ENCODE measurements at places on chromosomes 5 and 9.
A peak's percentile ranks its signal among the peaks of the same experiment; 100 is the strongest.

DNA sequence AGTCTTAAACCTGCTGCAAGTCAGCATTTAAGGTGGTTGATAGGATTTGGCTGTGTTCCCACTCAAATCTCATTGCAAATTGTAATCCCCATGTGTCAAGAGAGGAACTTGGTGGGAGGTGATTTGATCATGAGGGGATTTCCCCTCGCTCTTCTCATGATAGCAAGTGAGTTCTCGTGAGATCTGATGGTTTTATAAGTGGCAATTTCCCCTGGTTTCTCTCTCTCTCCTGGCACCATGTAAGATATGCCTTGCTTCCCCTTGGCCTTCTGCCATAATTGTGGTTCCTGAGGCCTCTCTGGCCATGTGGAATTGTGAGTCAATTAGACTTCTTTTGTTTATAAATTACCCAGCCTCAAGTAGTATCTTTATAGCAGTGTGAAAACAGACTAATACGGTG is 84.3 kb upstream of the SMC2 start:
- DNase-seq: no peak

- DNase-seq: peak; percentile 77
Observed at GRCh38 chr9:98034593-98035546, 21.7 kb upstream of the NANS start.

DNA sequence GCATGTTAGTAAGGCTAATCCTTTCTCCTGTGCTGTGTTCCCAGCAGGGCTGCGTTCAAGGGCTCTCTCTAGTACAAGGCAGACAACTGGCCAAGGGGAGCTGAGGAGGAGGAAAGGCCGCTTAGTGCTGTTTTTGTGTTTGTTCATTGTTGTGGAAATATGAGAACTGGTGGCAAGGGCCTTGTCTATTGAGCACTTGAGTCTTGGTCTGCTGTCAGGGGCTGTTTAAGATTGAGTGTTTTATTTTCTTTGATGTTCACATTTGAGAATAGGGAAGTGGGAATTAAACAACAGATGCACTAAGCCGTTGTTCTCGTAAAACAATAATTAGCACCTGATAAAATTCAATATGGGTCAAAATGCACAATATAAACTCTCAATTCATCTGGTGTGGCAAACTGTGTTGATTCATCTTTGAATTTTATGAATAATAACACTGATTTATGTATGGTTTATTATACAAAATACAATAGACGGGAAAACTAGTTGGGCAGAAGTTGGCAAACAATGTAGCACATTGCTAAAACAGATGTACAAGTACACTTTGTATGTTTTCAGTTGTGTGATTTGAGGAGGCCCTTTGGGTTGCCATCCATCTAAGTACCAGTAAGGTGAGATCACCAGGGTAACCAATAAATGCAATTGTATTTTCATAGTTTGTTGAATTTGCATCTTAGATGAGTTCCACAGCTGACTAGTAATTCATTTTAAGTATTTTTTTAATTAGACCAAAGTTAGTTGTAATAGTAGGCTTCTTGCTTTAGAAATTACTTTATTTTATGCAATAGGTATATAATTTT is 97.6 kb upstream of the GRHPR start:
- DNase-seq: no peak

GRCh38 chr9:76703270-76703669 is 61.0 kb upstream of the PCA3 start:
- DNase-seq: no peak

DNA sequence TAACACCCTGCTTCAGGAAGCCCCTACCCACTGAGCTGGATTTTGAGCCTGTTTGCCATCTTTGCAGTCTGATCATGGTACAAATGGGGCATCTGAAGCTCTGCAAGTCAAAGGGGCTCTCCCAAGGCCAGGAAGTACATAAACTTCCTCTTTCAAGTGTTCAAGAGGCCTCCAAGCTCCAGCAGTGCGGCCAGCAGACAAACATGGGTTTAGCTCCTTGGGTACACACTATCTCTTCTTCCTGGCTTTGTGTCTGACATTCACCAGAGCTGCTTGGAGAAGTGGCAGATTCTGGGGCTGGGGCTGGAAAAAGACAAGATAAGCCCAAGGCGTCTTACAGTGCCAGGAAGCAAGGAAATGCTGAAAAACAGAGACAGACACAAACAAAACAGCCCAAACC is 34.1 kb downstream of the LAMC3 start:
- DNase-seq: no peak

DNA sequence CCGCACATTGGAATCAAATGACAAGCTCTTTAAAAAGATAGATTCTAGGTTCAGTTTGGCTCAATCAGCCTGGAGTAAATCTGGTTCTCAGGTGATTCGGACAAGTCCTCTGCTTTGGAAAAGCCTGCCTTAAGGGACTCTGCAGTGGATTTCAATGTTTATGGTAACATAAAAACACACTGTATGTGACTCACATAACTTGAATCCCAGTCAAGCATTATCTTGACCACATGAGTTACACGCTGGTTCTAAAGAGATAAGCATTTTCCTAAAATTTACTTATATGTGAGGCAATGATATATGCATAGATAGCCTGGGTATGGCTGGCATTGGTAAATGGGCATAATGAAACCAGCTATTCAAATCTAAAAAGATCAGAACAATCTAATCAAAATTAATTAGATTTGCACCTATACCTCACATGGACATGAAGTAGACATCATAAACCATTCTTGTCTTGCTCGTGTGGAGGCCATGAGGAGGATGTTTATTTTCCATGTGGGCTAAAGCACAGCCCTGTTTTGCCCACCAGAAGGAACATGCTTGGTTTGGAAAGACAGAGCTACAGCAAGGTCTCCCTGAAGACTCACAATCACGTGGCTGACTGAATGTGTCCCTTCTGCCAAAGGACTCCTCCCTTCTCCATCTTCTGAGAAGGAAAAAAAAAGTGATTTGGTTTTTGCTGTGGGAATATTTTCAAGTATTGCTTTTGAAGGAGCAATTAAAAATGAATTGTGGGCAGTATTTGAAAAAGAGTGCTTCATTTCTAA is 351.7 kb downstream of the DIRAS2 start:
- DNase-seq: no peak

GRCh38 chr5:169778622-169779596 is 141.8 kb downstream of the DOCK2 start:
- no peak for DNase-seq
